H7 (cell line): ENCODE measurements at places on chromosomes 4 and X. TPM values are rescaled to one million over a fixed set of nuclear protein-coding genes. Genes with fewer than 3 reads are reported as not detected.

The CLDN34 gene
- total RNA-seq: 0.52 TPM in 1 of 2 replicates, not detected in the other

The ABLIM2 gene
- total RNA-seq: 1.6 and 1.9 TPM in 2 replicates

The ABCG2 gene
- 3.3 and 9.0 TPM in 2 replicates for total RNA-seq

- no peak for DNase-seq
These were observed 28.8 kb upstream of the GRIA3 start for GRCh38 chrX:123155327-123155726.

DNA sequence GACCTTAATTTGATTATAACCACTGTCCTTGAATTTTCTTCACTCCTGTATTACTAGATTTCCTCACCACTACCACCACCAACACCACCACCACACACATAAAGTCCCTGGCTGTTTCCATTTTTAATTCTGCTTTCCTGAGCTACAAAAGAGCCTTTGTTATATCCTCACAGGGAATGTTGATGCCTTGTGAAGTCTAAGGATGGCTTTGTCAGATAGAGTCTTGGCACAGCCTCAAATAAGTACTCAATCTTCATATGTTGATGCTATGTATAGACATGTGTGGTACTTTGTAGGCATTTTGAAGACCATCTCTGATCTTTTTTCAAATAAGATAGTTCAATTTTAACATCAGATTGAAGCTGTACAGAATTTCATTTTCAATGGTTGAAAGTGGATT is 1016.7 kb upstream of the LCORL start:
- no peak for DNase-seq

- DNase-seq: no peak
These were observed 41.5 kb downstream of the MFAP3L start for GRCh38 chr4:169984745-169985144.

- DNase-seq: no peak
These were observed 74.0 kb upstream of the TBL1X start for GRCh38 chrX:9390693-9391368.
